ENCODE measurements at places on chromosomes 5 and 9.
A peak's percentile ranks its signal among the peaks of the same experiment; 100 is the strongest.

DNA sequence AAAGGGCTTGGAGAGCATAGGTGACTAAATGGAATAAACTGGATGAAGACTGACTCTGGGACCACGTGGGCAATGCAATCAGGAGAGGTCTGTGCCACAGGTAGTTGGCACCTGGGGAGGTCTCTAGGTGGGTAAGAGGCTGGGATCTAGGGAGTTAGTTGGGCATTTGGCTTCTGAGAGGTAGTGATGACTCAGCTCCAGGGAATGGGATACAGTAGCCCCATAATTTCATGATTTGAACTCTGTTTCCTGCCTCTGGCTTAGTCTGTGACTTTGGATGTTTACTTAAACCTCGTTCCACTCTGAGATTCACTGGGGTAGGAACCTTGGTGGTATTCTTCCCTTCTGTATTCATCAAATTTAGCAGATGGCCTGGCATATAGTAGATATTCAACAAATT lies 240.8 kb downstream of the KIF4B start:
- no peak for DNase-seq

DNA sequence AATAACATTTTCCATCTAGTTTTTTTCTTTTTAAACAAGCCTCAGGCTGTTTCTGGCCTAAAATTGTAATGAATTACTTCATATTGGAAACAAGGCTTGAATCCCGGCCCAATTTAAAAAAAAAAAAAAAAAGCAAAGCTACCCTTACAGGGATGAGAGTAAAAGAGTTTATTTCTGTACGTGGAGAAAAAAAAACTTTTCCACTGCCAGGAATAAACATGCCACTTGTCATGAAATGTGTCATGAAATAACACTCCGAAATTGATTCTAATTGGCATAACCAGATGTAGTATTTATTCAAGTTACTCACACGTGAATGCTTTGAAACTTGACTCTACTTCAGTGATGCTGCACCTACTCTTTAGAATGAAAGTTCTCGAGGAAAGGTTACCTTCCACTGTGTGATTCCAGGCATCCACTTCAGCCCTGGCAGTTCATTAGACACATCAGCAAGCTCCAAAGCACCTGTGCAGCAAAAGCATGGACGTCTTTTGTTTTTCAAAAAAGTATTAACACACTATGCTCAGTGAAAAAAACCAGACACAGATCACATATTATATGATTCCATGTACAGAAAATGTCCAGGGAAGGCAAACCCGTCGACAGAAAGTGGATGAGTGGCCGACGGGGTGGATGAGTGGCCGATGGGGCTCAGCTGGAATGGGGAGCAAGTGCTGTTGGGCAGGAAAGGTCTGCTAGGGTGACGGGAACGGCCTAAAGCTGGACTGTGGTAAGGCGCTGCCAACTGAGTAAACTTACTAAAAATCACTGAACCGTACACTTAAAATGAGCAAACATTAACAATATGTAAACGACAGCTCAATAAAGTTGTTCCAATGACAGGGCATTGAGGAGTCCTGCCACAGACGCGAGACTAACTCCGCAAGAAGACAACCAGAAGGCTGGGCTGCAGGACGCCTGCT lies 21.2 kb downstream of the NSUN2 start:
- DNase-seq = no peak

DNA sequence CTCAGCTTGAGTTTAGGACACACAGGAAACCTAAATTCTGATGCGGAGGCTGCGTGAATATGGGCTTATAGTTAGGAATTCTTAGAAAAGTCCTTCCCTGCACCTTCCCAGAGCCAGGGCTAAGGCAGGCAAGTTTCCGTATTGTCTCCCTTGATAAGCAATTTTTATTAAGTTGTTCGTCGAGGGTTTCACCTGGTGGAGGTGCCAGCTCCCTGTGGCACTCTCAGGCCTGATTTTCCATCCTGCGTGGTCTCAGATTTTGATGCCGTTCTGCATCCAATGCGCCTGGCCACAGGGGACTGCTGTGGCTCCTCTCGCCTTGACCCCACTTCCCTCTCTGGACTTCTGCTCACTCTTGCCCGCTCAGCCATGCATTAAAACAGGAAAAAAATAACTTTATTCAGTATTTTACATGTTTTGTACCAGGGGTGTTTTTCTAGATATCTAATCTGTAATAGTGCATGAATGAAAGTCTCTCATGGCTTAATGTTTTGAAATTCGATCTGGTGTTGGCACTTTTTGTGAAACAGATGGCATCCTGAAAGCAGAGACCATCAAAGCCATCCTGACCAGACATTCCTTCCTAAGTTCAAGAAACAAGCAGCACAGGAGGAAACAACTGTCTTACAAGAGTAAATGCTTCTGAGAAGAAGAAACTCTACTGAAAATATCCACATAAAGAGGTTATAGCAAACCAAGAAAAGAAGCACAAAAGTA lies 50.7 kb downstream of the TRIP13 start:
- no peak for DNase-seq

DNA sequence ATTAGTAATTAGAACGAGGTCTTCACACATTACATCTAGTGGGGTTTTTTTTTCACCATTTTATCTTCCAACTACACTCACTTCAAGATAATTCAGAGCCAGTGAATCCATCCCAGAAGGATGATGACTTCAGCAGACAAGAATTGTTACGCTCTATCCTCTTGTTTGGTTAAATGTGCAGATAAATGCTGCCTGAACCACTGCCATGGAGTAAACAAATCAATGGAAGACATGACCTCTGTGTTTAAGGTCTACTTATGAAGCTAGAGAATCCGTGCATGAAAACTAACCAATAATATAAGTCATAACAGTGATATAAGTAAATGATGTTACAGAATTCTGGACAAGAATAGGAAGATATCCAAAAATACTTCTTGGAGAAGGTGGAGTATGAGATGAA lies 602.6 kb downstream of the TLR4 start:
- DNase-seq = no peak

- no peak for DNase-seq
These were observed 58.6 kb downstream of the LPAR1 start for GRCh38 chr9:110979636-110980035.

GRCh38 chr5:54251981-54252380 lies 58.4 kb downstream of the ARL15 start:
- no peak for DNase-seq

DNA sequence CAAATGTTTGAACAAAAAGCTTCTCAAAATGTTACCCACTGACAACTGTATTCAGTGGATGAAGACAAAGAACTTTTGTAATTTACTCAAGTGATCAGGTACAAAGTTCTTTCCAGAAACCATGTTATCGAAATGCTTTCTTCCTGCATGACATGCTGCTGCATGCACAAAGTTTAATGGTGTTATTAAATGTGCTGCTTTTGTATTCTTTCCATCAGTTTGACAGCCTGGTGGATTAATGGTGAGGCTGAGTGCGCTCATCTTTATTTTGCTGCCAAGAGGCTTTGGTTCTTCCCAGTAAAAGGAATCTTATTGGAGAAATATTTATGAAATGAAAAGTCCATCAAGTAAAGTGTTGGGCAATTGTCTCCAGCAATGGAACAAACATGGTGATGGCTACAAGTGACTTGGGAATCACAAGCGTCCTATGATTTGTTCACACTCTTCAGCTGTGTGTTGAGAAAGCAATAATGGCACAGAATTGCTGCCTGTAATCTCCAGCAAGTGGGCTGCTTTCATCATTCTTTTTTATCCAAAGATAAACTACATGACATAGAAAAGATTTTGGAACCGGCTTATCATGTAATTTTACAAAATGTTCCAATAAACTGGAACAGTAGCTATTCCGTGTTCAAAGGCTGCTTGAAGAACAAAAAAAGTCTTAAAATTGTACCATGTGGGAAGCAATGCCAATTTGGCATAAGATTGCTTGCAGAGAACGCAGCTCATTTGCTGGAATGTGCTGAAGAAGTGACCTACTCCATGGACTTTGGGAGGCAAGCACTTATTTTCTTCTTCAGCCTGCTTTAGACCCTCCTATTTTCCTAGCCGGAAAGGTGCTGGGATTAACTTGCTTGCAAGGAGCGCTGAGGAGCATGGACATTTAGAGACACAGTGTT lies 153.1 kb downstream of the HSD17B3 start:
- no peak for DNase-seq

DNA sequence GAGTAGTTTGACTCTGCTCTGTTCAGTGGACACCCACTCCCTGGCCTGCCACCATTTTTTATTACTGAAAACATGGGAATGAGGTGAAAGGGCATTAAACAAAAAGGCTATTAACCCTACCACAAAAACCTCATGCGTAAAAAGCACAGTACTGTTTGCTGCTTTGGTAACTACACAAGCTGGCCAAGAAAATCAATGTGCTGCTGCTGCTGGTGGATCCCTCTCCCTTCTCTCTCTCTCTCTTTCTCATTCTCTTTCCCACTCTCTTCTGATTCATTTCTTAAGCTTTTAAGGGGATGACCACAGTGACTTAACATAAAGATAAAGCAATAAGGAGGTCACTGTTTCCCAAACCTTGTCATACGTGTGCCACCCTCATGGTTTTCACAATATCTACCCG lies 183.2 kb upstream of the TBC1D2 start:
- no peak for DNase-seq

DNA sequence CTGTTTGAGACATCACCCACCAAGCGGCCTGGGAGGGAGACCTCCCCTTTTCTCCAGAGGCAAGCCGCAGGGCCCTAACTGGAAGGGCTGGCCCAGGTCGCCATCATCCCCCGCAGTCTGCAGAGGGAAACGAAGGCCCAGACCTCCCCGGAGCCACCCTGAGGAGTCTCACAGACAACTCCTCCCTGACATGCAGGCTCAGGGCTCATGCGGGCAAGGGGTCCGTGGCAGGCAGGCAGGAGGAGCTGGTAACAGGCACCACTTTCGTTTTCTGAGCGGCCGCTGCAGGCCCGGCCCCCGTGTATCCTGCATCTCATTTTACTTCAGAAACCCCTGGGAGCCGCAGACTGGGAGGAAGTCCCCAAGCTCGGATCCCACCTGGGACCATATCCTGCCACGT lies 192.0 kb upstream of the PPP1R26 start:
- no peak for DNase-seq

- peak; percentile 42 for DNase-seq
These were observed 47.0 kb downstream of the PLK2 start for GRCh38 chr5:58412932-58413331.

DNA sequence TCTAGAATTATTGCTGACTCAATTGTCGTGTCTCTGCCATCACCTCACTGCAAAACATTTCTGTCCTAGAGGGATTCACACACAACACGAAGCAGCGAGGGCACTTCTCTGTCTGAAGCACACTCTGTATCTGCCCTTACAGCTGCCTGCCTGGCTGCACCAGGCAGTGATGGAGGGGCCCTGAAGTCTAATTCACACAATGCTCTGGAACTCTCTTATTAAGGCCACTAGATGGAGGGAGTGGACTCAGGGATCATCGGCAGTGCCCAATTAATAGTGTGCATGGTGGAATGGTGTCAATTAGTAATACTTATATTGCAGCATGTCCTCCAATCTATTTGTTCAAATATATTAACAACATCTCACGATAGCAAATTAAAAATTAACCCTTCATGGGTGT lies 157.5 kb upstream of the MAP1B start:
- no peak for DNase-seq

DNA sequence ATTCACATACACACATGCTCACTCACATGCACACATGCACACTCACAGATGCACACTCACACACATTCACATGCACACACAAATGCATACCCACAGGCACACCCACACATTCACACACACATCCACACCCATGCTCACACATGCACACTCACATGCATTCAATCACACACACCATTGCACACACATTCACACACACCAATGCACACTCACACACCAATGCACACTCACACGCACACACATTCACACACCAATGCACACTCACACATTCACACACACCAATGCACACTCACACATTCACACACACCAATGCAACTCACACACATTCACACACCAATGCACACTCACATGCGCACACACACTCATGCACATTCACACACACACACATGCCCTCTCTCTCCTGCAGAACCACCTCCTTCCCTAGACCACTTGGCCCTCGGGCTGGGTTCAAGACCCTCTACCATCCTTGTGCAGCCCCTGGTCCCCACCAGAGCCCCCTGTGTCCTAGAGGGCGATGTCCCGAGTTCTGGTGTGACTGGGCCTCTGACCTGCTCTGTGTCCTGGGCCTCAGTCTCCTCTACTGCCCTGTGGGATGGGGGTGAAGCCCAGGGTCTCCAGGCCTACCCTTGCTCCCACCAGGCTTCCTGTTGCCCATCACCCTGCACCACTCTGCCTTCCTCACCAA lies 139.0 kb downstream of the OLFM1 start:
- no peak for DNase-seq

DNA sequence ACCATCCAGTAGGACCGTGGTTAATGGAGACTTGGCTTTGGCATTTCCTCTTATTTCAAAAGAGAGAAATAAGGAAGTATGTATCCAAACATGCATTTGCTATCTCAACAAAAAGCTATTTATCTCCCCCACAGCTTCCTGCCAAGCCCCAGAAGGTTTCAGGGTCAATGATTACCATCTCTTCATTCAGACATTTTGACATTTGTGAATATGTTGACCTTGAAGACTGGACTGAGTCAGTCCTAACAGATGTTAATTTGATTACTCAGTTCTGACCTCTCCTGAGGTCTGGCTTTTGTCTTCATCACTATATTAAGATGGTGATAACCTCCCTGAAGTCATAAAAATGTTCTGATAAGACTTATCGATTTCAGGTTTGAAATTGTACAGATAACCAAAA lies 479.4 kb downstream of the AGTPBP1 start:
- DNase-seq = no peak

- DNase-seq = no peak
These were observed 105.6 kb downstream of the ATPSCKMT start for GRCh38 chr5:10144040-10144439.

DNA sequence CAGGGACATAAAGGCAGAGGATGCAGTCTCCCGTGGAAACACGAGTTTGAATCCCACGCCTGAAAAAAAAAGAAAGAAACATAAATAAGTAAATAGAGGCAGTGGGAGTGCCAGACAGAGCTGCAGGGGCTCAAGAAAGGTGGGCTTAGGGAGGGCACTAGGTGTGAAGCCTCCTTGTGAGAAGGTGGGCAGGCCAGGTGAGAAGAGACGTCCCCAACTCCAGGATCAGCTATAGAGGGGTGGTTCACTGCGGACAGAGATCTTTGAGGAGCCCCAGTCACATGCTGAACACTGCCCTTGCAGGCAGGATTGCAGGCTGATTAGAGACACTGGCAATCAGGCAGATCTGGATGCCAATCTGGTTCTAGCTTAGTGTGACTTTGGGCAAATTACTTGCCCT lies 172.1 kb downstream of the RGS3 start:
- no peak for DNase-seq

All from suppressor macrophage treated with lipopolysaccharide for 4 hours (primary cell).